Mesenchymal stem cell (in vitro differentiated cells and primary cell): ENCODE measurements at places on chromosomes 16 and 17.

DNA sequence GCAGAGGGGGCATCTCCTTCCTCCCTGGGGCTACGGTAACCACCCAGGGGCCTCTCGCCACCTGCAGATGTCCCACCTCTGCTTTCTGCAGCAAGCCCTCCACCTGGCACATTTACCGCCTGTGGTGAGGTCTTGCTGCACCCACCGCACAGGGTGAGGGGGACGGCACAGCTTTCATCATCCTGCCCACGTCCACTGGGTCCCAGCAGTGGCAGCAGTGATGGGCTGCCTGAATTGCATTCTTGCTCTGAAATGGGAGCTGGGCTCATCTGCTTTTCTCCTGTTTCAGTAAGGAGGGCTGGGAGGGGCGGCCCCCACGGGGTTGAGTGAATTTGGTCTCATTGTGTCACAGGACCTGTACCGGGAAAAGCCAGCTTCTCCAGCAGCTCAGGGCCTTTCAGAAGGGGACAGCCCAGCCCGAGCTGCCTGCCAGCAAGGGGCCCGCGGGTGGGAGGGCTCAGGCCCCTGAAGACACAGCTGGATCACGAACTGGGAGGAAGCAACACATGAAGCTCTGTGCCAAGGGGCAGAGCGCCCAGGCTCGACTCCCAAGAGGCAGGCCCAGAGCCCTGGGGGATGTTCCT is 12.7 kb downstream of the DNAAF8 start:
- no peaks in the 10 kb centered on the region for H3K27me3 ChIP-seq
- H3K36me3 ChIP-seq = peaks cover 40% of the 10 kb centered on the region
- no peak overlapping the region for H3K4me3 ChIP-seq

DNA sequence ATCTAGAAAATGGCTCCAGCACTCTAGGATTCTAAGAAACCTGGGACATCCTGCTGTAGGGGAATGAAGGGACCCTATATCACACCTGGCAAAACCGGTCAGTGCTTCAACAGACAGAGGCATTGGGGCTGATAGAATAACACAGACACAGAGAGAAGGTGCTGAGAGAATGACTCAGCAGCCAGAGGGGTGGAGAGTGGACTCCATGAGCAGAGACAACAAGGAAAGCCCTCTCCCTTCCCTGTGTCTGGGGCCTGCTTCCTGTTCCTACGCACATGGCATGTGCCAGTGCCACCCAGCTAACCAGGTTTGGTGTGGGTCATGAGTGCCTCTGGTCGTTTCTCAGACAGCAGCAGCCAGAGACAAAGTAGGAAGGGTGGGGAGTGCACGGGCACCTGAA is 140.3 kb downstream of the CCT6B start:
- no peaks in the 10 kb centered on the region for H3K27me3 ChIP-seq
- DNase-seq = no peak
- H3K4me1 ChIP-seq = peaks cover 2% of the 10 kb centered on the region
- H3K27ac ChIP-seq = no peak overlapping the region
- no peaks in the 10 kb centered on the region for H3K36me3 ChIP-seq
- H3K4me3 ChIP-seq = no peak overlapping the region

- no peaks in the 10 kb centered on the region for H3K27me3 ChIP-seq
- H3K4me3 ChIP-seq = no peak overlapping the region
- H3K27ac ChIP-seq = no peak overlapping the region
- no peak for DNase-seq
Measured at GRCh38 chr16:17129971-17130370, 340.8 kb downstream of the XYLT1 start.

DNA sequence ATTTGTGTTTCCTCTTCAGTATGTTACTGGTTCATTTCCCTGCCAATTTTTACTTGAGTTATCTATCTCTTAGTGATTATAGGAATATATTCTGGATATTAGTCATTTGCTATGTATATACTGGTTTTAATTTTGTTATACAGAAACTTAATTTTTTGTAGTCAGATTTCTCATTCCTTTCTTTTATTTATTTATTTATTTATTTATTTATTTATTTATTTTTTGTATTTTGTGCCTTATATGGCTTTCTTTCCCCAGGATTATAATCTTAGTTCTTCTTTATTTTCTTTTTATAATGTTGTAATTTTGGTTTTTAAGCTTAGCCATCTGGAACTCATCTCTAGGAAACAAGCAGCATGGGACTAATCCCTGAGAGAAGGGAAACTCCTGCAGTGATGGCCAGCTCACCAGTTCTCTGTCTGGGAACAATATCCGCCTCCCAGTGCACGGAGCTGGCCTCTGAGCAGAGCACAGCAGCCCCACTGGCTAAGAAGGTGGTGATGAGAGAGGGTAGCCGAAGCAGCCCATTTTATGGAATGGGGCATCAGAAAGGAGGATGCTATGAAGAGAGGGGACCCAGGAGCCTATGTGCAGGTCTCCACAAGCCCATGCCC is 54.5 kb upstream of the ADORA2B start:
- DNase-seq = peak; percentile 37
- H3K27me3 ChIP-seq = no peaks in the 10 kb centered on the region
- no peak overlapping the region for H3K4me3 ChIP-seq
- H3K4me1 ChIP-seq = peaks cover 1% of the 10 kb centered on the region

DNA sequence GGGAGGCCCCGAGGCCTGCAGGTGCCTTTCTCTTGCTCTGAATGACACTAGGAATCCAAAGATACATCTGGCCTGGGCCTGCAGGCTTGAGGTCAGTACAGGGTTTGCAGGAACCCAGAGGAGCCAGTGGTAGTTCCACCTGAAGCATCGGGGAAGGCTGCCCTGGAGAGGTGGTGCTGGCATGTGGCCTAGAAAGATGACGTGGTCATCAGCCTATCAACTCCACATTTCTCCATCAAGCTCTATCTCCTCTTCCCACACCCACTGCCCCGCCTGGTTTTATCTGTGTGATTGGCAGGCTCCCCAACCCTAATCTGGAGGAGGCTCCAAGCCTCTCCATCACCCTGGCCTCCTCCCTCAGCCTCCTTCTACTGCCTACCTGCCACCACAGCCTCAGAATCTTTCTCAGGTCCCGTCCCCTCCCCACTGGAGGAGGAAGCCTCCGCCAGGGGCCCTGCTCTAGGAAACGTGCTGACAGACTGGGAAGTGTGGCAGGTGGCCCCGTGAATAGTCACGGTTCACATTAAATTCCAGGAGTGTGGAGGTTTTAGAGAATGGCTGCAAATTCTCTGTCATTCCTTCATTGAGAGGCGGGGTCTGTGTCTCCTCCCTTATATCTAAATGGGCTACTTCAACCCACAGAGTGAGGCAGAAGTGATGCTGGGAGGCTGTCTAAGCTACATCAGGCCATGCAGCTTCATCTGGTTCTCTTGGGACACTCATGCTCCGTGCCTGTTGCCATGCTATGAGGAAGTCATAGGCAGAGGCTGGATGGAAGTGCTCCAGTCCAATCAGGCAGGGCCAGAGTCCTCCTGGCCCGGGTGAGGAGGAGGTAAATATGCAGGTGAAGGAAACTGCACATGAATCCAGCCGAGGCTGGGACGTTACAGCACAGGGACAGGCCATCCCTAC is 11.4 kb upstream of the MAP2K3 start:
- no peak overlapping the region for H3K4me3 ChIP-seq
- H3K27ac ChIP-seq = no peak overlapping the region
- peaks cover 12% of the 10 kb centered on the region for H3K4me1 ChIP-seq
- no peaks in the 10 kb centered on the region for H3K27me3 ChIP-seq
